ENCODE measurements at places on chromosomes 3 and 15. TPM values are rescaled to one million over a fixed set of nuclear protein-coding genes. Genes with fewer than 3 reads are reported as not detected.

WDR49 gene
- total RNA-seq, result not detected

ZWILCH gene
- total RNA-seq, result 32.2 TPM

CASR gene
- not detected for total RNA-seq

DUOXA1 gene
- 0.08 TPM for total RNA-seq

MCF2L2 gene
- 0.13 TPM for total RNA-seq

KLF15 gene
- total RNA-seq, result 0.73 TPM

SCN10A gene
- total RNA-seq, result not detected

BCL2A1 gene
- total RNA-seq, result 10.3 TPM

FRMD4B gene
- 0.93 TPM for total RNA-seq

ACSBG1 gene
- total RNA-seq, result 0.15 TPM

NR2E3 gene
- 0.31 TPM for total RNA-seq

GOLGA8G gene
- not detected for total RNA-seq

B4GALT4 gene
- total RNA-seq, result 126 TPM

SLC51A gene
- total RNA-seq, result not detected

NT5DC2 gene
- total RNA-seq, result 86.6 TPM

TMOD2 gene
- total RNA-seq, result 2.0 TPM

OR5K2 gene
- not detected for total RNA-seq

HGD gene
- 16.4 TPM for total RNA-seq

MAPKAPK3 gene
- total RNA-seq, result 28.0 TPM

EPHA3 gene
- total RNA-seq, result not detected

EXD1 gene
- total RNA-seq, result not detected

CCDC80 gene
- 54.2 TPM for total RNA-seq

TRIM42 gene
- total RNA-seq, result not detected

IMPG2 gene
- 0.01 TPM for total RNA-seq

TLE3 gene
- 34.4 TPM for total RNA-seq

ZNF35 gene
- 6.4 TPM for total RNA-seq

GHRL gene
- not detected for total RNA-seq

LRRC49 gene
- 3.8 TPM for total RNA-seq

SLC2A2 gene
- total RNA-seq, result not detected

SLCO2A1 gene
- total RNA-seq, result 0.24 TPM

NDN gene
- total RNA-seq, result 0.05 TPM

PPIP5K1 gene
- 3.8 TPM for total RNA-seq

ALG1L2 gene
- not detected for total RNA-seq

GOLGA6L4 gene
- 1.2 TPM for total RNA-seq
